ENCODE measurements at places on chromosomes 3 and 15.

DNA sequence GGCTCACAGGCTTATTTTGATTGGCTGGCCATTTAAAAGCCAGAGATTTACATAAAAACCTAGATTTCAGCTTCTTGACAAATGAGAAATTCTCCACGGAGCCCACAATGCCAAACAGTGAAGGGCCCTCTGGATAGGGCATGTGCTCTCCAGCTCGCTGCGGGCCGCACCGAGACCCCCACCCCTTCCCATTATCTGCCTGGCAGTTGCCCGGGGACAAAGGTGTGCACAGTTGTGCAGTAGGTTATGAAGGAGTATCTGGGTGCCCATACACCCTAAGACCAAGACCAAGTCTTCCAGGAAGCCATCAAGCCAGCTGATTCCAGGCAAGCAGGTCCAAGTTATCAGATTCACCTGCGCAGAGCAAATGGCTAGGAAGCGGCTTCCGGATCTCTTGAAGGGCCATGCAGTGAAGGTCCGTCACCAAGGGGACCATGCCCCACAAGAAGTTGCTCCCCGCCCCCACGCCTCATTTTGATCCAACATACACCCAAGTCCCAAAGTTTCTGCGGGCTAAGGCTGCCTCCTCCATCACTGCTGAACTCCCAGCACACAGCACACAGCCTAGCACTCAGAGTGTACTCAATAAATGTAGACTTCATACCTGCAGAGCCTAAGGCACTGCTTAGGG, 1.3 kb downstream of the MRPS25 start:
- no peak for DNase-seq

DNA sequence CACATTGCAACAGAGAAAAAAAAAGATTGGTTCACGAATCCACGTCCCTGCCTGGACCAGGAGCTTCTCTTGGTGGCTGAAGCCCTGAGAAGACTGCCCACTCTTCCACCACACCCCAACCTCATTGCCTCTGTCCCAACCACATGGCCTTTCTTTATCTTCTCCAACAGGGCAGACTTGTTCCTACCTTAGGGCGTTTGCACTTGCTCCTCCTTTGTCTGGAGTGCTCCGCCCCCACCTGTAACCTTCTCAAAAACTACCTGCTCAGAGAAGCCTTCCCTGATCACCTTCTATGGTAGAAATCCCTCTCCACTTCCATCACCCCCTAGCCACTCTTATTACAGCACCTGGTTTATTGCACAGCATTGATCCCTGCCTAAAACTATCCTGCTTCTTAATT, 64.7 kb downstream of the ITGA11 start:
- DNase-seq: no peak

DNA sequence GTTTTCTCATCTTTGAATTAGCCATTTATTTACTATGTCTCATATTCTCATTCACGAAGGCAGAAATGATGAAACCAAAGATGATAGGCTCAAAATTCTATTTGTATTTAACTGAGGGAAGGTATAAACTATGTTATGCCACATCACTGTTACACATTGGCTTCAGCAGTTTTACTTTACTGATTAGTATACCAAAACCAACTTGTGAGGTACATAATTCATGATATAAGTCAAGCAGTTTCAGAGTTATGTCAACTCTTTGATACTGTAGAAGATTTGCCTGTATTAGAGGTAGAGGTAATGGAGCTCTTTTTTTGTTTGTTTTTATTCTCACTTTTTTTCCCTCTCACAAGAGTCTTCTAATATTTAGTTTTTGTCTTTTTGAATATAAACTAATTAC, 22.9 kb downstream of the CHMP2B start:
- no peak for DNase-seq

GRCh38 chr3:112407214-112407887, 74.4 kb downstream of the CD200 start:
- DNase-seq: no peak

DNA sequence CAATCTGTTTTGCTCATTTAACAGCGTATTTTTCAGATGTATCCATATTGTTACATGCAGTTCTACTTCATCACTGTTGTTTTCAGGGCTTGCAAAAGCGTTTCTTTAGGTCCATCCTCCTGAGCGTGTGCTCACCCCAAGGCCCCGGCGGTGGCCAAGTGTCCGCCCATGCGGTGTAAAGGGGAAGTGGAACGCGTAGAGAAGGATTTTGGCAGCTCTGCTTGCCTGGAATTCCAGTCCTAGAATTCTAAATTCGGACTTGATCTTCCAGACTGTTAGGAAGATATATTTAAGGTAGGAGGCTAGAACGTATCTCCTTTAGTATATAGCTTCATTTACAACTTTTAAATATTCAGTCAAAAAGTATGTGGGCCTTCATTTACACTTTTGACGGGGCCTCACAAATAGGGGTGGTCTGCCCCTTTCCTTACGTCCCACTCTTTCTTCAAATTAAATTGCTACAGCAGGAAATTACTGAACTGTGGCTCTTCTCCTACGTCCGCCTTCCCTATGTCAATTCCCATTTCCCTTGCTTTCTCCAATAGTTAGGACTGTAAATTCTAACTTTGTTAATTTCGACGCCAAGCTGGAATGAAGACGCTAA, 609 bp upstream of the TBC1D23 start:
- no peak for DNase-seq

DNA sequence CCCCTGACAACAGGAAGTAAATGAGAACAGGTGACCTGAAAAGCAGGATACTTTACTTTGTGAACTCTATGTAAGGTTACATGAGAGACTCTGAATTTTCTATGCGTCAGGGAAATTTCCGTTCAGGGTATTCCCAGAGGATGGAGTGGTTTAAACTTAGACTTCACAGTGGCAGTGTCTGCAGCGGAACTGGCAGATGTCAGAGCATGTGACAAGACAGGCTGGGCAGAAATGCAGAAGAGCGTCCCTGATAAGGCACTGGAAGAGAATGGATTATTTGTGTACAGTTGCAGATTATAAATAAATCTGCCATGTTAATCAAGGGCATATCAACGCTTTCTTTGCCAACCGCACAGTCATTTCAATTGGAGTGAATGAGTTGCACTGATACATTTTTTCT, 598.4 kb upstream of the ZNF717 start:
- no peak for DNase-seq

DNA sequence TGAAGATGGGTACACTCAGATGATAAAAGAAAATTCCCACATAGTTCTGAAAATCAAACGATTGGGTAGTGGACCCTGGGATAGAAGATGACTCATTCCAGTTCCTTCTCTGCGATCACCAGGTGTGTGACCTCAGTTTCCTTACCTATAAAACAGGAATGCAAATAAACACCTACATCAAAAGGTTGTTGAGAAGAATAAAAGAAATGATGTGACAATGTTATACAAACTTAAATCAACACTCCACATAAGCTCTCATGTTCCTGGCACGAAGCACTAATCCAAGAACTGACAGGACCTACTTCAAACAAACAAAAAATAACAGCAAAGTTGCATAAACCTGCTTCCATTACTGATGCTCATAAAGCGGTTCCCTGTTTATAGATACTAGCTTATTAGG, 69.2 kb downstream of the RORA start:
- no peak for DNase-seq

- no peak for DNase-seq
Observed at GRCh38 chr3:49170744-49171118, 667 bp upstream of the KLHDC8B start.

- no peak for DNase-seq
Observed at GRCh38 chr3:6921066-6921465, 60.2 kb downstream of the GRM7 start.

DNA sequence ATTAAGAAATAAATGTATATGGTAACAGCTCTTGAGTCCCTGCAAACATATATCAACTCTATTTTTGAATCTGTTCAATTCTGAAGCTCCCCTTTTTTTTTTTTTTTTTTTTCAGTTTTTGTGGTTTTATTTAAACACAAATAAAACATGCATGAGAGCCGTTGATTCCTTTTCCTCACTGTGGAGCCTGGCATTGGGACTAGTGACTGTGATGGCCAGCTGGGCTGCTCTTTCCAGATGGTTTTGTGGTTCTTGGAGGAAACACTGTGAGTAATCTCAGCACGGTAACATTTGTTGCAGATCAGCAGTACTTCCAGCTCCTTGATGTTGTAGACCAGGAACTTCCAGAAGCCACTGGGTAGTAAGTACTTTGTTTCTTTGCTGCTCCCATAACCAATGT, 15.9 kb downstream of the EMC7 start:
- DNase-seq: no peak

GRCh38 chr3:127834771-127835170, 12.5 kb upstream of the MGLL start:
- DNase-seq: no peak

DNA sequence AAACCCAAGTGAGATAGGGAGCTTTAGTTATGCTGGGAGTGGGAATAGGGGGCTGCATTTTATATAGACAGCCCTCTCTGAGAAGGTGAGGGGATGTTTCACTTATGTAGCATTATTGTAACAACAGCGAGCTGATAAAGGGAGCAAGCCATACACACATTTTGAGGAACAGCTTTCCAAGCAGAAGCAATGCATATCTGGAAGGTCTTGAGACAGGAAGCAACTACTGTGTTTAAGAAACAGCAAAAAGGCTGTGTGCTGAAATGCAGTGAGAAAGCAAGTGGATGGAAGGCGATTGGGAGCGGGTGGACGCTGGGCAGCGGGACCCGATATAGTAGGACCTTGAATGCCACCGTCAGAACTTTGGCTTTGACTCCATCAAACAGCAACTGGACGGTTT, 155.9 kb upstream of the TBL1XR1 start:
- no peak for DNase-seq

- DNase-seq: no peak
Observed at GRCh38 chr3:31918179-31919150, 62.6 kb downstream of the OSBPL10 start.

DNA sequence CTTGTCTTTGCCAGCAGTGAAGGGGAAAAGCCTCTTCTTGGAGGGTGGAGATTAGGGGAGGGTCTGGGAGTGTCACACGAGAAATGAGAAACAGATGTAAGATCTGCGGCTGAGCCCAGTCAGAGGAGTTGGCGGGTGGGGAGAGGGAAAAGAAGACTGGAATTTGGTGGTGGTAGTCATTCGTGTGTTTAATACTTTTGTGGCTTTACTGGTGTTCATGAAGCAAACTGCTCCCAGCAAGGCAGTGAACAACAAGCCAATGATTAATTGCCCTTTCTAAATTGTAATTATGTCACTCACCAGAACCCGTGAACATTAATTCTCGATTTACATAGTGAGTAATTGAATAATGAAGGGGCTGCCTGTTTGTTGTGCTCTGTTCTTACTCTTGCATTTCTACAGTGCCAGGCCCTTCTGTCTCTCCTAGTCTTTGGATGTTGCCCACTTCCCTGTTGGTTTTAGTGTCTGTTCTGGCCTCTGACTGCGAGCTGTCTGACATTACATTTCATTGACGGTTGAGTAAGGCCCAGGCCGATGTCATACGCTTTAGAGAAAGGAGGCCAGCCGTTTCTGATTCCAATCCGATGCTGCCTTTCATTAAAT, 78.0 kb downstream of the CHCHD6 start:
- DNase-seq: no peak

GRCh38 chr3:126745760-126746394, 41.8 kb downstream of the CHCHD6 start:
- no peak for DNase-seq

Measured in esophagus squamous epithelium (tissue), 5 donors.